ENCODE measurements at places on chromosomes 16 and 17.

DNA sequence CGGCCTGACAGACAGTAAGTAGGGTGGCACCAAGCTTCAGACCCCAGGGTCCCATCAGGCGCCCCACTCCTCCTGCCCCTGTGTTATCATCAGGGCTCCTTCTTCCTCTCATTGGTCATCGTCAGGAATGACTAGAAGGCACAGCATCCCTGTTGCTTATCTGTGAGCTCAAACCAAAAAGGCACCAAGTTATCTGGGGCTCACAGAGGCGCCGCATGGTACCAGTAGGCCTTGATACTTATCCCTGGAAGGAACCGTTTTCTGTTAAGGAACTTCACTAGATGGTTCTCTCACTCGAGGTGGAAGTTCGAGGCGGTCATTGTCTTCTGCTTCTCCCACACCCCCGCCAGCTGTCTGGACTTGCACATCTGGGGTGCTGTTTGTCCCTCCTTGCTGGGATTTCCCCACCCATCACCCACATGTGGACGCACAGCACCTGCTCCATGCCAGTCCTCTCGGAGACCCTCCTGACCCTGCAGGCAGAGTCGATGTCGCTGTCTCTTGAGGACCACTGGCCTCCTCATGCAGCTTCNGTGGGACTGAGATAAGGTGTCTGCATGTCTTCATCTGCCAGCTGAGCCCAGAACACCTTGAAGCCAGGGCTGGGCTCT lies 52.1 kb downstream of the METRNL start:
- DNase-seq = no peak

- peak; percentile 12 for DNase-seq
Observed at GRCh38 chr17:73591296-73592078, 52.8 kb downstream of the SDK2 start.

GRCh38 chr16:85088570-85089199 lies 23.6 kb downstream of the CIBAR2 start:
- DNase-seq = no peak

DNA sequence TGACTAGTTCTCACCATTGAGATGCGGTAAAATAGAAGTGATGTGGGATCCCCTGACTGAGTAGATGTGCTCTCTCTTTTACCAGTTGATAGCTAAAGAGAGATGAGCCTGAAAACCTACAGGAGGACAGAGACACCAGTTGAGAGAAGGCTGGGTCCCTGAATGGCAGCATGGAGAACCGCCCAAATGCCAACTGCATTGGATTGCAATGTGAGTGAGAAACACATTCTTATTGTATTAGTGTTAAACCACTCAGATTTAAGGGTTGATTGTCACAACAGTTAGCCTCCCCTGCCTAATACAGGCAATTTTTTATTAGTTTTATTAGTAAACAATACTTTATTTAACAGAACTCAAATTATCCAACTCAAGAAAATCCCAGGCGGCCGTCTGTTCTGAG lies 61.2 kb downstream of the SPACA3 start:
- DNase-seq = no peak

DNA sequence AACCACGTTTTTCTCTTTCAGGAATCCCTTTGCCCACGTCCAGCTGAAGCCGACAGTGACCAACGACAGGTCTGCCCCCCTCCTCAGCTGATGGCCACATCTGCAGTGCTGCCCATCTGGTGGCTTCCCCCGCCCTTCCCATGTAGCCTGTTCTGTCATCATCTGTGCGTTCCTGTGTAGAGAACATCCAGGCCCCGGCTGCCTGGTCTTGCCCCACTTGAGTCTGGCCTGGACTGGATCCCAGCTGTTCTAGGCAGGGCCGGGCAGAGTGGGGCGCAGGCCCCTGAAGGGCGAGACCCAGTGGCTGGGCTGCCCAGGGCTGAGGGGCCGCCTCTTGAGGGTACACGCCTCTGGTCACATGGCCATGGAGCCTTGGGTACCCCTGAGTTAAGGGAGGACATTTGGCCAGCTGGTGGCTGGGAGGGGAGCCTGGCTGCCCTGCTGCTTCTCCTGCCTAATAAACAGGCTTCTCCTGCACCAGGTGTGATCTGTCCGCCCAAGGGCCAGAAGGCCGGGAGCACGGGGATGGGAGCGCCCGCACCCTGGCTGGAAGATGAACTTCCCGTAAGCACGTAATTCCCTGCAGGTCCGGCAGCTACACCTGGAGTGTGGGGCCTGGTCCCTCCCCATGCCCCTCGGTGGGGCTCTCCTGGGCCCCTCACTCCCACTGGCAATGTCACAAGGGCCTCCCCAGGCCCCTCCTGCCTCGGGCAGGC lies 49.4 kb upstream of the PVALEF start:
- DNase-seq = no peak

- no peak for DNase-seq
Observed at GRCh38 chr16:78535098-78535497, 435.6 kb downstream of the WWOX start.

GRCh38 chr16:23320693-23321092 lies 18.6 kb downstream of the SCNN1B start:
- no peak for DNase-seq

DNA sequence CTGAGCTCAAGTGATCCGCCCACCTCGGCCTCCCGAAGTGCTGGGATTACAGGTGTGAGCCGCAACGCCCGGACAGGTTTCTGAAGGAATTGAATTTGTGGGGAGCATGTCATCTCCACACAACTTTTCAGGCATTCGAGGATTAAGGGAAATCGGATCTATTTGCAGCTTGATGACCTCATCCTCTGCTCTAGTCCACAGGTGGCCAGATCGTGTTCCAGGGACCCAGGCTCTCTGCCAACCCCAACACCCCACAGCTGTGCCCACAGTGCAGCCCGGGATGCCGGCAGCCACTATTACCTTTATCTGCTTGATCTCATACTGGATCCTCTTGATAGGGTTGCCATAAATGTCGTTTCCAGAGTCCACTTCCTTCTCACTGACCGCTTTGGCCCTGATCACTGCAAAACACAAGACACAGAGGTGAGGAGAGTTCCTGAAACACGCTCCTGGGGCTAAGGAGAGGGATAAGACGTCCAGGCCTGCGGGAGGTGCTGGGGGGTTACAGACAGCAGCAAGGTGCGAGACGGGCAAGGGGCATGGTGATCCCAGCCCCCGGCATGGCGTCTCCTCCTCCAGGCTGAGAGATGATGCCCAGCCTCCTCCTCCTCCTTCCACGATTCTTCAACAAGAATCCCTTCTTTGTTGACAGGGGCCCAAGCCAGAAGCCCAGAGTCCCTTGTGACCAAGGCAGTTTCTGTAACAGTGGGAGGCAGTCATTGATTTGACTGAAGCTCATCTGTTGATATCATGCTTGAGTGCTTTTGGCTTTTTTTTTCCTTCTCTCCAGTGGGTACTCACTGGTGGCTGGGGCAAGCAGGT lies 29.3 kb downstream of the CEP295NL start:
- DNase-seq = no peak

GRCh38 chr17:65472666-65473309 lies 88.7 kb downstream of the AXIN2 start:
- no peak for DNase-seq

DNA sequence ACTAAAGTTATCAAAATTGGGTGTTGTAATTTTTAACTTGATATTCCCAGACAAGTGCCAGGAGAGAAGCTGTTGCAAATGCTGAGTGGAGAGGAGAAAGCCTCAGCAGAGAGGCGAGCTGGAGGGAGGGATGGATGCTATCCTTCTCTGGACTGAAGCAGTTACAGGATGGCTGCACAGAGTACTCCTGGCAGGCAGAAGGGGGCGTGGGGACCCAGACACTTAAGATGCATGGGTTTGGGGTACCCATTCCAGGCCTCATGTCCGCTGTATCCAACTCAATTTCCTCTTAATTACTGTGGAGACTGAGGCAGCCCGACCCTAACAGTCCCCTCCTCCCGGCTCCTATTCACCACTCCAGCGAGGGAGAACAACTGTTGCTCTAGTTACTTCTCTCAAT lies 25.4 kb upstream of the ALDH3A1 start:
- DNase-seq = no peak

DNA sequence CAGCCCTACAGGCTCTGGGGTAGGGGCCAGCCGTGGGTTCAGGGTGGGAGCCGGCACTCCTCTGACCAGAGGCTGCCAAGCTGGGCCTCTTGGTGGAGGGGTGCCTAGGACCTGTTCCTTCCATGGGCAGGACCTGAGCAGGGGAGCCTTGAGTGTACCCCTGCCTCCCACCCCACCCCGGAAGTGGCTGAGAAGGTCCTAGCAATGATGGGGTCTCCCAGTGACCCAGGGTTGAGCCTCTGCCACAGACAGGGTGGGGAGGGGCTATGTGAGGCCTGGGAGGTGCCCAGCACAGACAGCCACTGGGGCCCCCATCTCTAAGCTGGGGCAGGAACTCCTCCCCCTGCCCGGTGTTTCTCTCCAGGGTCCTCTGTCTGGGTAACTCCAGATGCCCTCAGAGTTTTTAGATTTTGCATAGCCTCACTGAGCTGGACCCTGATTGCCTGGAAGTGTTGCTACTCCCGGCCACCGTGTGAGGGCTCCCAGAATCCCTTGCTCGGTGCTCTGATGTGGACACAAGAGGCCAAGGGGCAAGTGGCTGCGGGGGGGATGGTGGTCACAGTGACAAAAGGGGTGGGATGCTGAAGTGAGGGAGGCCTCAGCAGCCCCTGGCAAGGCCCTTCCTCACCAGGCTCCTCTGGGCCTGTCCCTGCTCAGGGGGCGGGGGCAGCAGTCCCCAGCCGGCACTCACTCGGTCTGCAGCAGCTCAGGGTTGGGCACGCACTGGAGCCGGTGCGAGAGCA lies 6.4 kb upstream of the MTSS2 start:
- DNase-seq = no peak

DNA sequence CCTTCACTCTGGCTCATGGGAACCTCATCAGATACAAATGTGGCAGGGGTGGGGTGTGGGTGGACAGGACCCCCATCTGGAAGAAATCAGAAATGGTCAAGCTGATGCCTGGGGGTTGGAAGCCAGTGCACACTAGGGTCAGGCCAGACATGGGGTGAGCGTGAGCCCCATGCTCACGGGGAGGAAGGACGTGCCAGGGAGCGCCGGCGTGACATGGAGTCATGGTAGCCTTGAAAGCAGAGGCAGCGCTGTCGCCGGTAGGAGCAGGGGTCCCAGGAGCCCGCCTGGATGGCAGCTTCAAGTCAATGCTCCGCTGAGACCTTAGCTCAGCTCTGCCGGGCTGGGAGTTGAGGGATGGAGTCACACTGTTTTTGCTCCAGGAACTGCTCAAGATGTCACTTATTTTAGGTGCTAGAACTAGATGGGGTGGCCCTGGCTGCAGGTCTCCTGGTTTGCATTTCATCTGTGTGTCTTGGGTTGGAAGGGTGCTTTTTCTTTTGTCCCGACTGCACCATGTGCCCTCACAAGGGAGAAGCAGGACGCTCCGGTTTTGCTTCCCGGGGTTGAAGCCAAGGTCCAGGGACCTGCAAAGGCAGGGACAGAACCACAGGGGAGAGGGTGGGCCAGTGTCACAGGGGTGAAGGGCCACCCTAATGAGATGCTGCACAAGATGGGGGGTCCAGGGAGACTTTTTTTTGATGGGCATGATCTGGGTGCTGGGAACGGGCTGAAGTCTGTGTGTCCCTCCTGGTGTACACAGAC lies 51.4 kb downstream of the USP22 start:
- no peak for DNase-seq

- no peak for DNase-seq
Observed at GRCh38 chr17:10280068-10280467, 81.7 kb upstream of the GAS7 start.

DNA sequence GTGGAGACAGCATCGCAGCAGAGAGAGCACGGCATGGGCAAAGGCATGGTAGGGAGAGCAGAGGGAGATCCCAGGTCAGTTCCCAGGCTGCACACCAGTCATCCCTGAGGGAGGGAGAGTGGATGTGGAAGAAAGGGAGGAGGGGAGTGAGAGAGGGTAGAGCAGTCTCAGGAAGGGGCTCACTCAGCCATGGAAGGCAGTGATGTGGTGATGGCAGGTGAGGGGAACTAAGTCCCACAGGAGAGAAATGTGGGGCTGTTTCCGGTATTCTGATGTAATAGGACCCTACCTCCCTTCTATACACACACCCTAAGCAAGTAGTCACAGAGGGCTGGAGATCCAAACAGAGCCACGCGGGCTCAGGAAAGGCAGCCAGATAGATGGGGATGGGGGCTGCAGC lies 500.3 kb upstream of the CDH11 start:
- no peak for DNase-seq

DNA sequence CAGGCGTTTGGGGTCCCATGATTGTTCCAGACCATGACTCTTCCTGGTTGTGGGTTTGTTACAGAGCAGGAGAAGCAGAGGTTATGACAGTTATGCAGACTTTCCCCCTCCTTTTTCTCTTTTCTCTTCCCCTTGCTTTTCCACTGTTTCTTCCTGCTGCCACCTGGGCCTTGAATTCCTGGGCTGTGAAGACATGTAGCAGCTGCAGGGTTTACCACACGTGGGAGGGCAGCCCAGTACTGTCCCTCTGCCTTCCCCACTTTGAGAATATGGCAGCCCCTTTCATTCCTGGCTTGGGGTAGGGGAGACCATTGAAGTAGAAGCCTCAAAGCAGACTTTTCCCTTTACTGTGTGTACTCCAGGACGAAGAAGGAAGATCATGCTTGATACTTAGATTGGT lies 7.9 kb upstream of the TACO1 start:
- no peak for DNase-seq

DNA sequence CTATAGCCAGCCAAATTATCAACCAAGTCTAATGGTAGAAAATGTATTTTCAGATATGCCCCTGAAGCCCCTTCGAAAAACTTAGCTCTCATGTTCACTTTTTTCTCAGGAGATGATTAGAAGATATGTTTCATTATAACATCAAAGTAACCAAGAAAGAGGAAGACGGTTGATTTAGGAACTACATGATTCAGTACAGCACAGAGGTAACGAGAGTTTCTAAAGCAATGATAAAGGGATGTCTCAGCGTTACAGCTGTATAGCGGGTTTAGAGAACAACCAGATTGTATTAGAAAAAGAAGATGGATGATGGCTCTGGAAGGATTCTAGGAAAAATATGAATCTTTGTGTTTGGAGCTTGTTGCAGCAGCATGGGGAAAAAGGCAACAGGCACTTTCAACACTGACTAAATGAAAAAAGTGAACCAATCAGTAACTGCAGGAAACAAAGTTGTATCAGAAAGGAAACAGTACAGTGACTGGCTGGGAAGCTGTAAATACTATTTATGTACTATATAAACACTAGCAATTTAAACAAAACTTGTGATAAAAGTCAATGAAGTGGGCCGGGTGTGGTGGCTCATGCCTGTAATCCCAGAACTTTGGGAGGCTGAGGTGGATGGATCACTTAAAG lies 21.5 kb downstream of the MBTD1 start:
- no peak for DNase-seq

DNA sequence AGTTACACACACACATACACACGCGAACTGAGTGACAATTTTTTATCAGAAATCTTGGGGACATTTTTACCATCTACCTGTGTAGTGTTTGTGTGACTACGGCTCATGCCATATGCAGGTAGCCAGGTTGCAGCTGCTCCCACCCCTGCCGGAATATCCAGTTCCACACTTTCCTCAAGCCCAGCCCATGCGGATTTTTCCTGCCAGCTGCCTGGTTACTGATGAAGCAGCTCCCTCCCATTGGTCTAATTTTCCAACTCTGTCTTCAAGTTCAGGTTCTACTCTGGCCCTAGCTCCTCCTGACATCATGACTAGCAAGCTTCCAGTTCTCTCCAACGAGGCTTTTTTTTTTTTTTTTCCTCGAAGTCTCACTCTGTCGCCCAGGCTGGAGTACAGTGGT lies 4.8 kb downstream of the GSG1L2 start:
- no peak for DNase-seq
